ENCODE measurements at places on chromosomes 1 and 21. TPM values are rescaled to one million over a fixed set of nuclear protein-coding genes. Genes with fewer than 3 reads are reported as not detected.

- DNase-seq: no peak
Measured at GRCh38 chr1:96746440-96747420, 25.1 kb downstream of the PTBP2 start.

DNA sequence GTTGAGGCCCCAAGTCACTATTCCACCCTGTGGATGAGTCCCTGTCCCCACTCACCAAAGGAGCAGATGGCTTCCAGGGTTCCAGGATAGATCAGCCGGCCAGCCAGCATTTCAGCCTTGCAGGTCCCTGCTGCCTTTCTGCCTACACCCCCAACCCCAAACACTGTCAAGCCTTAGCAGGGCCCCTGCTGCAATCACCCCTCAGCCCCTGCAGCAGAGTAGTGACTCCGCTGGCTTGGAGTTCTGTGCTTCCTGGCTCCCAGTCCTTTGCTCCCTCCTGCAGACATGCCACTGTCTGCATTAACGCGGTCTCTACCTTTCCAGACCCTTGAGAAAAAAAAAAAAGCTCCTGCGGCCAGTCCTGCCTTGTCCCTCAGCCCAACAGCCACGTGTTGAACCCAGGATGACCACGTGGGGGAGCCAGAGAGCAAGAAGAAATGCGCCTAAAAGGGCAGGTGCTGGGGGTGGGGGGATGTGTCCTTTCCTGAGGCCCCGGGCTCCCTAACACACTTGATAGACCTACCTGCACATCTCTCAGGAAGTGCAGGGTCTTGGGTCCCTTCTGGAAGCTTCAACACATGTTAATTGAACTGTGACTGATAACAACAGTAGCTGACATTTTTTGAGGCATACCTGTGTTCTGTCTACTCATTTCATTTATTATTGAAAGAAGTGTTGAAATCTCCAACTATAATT is 37.4 kb downstream of the RASSF5 start:
- DNase-seq: peak; percentile 71

- no peak for DNase-seq
Measured at GRCh38 chr21:41295721-41296254, 20.8 kb upstream of the FAM3B start.

GRCh38 chr1:116375887-116376728 is 3.1 kb downstream of the ATP1A1 start:
- DNase-seq: peak; percentile 78

GRCh38 chr1:172375211-172375631 is 45.3 kb upstream of the C1orf105 start:
- no peak for DNase-seq

GRCh38 chr1:163670989-163671757 is 349.4 kb downstream of the NUF2 start:
- no peak for DNase-seq

DNA sequence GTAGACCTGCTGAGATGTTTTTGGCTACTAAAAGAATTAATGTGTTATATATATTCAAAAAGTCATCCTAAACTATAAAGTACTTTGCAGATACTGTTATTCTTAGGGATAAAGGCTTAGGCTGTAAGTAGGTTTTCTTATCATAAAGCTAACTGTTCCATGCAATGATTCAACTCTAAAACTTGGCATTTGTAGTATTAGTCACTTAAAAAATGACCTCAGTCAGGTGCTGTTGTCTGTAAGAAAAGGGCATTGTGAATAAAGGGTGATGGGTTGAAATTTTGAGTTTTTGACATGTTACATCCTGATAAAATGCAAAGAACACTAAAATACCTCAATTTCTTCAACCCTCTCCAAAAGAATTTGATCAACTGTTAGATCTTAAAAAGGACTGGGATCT is 32.9 kb downstream of the ADCY10 start:
- DNase-seq: no peak

- no peak for DNase-seq
Measured at GRCh38 chr21:25457411-25457810, 149.9 kb downstream of the MRPL39 start.

GRCh38 chr1:30807318-30808066 is 49.9 kb upstream of the LAPTM5 start:
- DNase-seq: no peak

- no peak for DNase-seq
Measured at GRCh38 chr1:174040387-174040786, 18.2 kb upstream of the RC3H1 start.

- DNase-seq: no peak
Measured at GRCh38 chr1:151570819-151571218, 30.7 kb downstream of the TUFT1 start.

DNA sequence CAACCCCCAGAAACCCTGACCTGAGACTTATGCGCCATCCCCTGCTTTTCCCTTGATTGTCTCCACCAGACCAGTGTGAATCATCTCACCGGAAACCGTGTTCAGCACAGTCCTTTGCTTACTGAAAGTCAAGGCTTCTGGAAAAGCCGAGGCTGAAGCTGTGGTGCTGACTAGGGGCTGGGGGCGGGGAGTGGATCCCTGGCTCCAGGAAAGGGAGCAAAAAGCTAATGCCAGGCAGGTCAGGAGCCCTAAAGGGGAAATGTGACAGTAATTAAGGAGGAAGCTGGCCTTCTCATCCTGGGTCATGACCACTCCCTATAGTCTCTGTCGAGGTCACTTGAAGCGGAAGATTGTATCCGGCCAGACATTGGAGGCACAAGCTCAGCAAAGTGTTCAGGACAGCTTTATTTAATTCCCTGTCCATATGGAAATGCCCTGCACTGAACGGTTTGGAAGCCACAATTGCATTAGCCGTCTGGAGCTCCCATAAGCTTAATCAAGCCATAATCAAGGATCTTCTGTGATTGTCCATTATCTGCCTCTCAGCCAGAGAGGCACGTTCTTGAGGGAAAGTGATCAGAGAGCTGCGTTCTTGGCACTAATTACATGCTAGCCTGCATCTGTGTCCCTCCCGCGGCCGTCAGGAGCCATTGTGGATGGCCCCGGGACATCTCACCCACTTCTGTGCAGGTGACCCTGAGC is 403.6 kb downstream of the RRAGC start:
- DNase-seq: no peak

DNA sequence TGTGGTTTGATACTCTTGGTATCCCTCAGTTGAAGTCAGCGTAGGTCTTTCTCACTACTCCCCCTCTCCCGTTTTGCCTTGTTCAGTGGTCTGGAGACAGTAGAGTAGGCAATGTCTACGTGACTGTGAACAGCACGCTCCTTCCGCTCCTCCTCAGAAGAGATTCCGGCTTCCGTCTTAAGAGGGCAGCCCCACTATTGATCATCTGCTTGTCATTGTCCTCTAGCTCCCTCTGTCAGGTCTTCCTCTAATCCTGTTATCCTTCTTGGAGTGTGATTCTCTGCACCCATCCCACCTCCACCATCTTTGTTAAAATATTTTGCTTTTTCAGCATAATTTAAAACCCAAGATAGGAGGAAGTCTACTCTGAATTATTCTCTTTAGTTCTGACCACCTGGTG is 129.9 kb upstream of the KCNK2 start:
- DNase-seq: no peak

DNA sequence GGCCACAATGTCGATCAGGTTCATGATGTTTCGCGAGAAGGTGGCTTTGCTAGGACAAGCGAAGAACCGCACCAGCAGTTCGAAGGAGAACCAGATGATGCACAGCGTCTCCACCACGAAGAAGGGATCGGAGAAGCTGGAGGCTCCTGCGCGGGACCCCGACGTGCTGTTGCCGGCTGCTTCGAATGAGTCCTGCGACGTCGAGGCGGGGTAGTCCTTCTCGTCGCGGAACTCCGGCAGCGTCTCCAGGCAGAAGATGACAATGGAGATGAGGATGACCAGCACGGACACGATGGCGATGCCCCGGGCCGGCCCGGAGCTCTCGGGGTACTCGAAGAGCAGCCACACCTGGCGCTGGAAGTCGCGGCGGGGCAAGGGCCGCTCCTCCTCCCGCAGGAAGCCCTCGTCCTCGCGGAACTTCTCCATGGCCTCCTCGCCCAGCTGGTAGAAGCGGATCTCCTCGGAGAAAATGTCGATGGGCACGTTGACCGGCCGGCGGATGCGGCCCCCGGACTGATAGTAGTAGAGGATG is 869 bp downstream of the KCNA3 start:
- DNase-seq: no peak

- DNase-seq: no peak
Measured at GRCh38 chr1:202145068-202145743, 669 bp upstream of the ARL8A start.

- no peak for DNase-seq
Measured at GRCh38 chr1:230696722-230697437, 17.0 kb downstream of the AGT start.

DNA sequence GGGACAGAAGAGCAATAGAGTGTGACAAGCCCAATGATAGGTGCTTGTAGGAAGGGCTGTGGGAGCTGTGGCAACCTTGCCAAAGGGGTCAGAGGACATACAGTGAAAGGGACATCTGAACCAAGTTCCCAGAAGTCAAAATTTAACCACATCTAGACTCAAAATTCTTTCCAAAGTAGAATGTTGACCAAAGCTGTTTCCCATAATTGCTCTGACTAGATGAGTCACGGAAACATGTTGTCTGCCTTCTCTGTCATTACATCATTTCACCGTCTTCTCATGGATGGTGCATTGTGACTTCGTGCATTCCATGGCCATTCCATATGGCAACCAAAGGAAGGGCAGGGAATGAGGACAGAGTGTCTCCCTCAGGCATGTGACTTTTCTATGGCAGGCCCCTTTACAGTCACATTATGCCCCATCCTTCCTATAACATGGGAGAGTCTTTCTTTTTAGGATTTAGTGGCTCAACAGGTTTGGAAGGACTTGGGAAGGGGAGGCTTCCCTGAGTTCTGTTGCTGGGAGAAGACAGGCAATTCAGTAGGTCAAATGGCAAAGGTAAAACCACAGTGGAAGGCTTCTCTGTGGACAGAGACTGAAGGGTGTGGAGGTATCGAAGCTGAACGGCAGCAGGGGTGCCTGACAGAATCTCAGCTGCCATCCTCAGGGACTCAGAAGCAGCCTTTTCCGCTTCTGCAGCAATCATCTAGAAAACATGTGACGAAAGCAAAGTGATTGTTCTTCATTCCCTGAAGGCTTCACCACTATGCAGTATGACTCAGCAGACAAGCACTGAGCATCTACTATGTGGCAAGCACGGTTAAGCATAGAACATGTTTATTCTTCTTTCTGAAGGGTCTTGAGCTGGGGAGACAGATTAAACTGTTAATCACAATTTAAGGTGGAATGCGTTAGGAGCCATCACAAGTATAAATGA is 24.7 kb downstream of the NPHS2 start:
- DNase-seq: no peak

Gene FAM72B
- total RNA-seq: 4.6 TPM

Gene HSD3B1
- not detected for total RNA-seq

Gene GBP6
- total RNA-seq: not detected

Gene PSMG1
- total RNA-seq: 33.8 TPM

Gene HUNK
- total RNA-seq: 8.8 TPM

Gene AJAP1
- total RNA-seq: 0.97 TPM

Gene PLK3
- 11.9 TPM for total RNA-seq

Gene LRRC7
- 1.5 TPM for total RNA-seq

Gene LRRIQ3
- 0.49 TPM for total RNA-seq
